ENCODE measurements at places on chromosomes 2 and 18. TPM values are rescaled to one million over a fixed set of nuclear protein-coding genes. Genes with fewer than 3 reads are reported as not detected.

Gene SMAD4
- 16.3 TPM for polyA plus RNA-seq

Gene KRTCAP3
- polyA plus RNA-seq = 21.0 TPM

Gene CENPA
- polyA plus RNA-seq = 5.4 TPM

Gene TRABD2A
- 0.08 TPM for polyA plus RNA-seq

Gene B3GNT7
- polyA plus RNA-seq = 1.6 TPM

Gene UNC80
- polyA plus RNA-seq = under 0.01 TPM

Gene SMCHD1
- polyA plus RNA-seq = 7.6 TPM

Gene HNMT
- polyA plus RNA-seq = 16.4 TPM

Gene DLX1
- polyA plus RNA-seq = 0.02 TPM

Gene ERFE
- 0.38 TPM for polyA plus RNA-seq

Gene SKOR2
- polyA plus RNA-seq = not detected
